Activated CD4-positive, CD25-positive, alpha-beta regulatory T cell treated with anti-CD3 and anti-CD28 coated beads, Interleukin-2, amount 50 U/mL, for 72 hours (primary cell): ENCODE measurements at places on chromosomes 16 and 17.

DNA sequence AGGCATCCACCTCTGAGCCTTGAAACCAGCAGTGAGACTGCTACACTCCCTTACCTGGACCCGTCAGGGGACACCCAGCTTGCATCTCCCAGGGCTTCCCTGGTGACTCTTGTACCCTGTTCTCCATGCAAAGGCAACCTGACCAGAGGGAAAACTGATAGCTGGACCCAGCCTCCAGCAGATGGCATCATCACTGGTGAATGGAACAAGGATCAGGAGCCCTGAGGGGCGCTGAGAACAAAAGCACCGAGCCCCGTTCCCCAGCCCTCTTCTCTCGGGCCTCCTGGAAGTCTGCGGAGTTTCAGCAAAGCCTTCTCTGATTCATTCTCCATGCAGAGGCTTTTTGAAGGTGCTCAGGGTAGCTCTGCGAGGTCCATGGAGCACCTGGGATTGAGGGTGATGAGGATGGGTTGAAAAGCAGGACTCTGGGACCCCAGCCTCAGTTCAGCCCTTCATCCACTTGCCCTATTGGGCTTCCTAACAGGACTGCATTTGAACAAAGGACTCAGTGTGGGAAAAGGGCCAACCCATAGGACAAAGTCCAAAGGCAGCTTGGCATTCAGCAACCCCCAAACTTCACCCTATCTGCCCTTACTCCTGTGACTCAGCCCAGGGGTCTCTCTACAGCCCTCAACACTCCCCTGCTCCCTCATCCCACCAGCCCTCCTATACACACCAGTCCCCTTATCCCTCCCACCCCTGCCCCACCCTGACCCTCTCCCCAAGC lies 45.0 kb upstream of the LHX1 start:
- DNase-seq = no peak

DNA sequence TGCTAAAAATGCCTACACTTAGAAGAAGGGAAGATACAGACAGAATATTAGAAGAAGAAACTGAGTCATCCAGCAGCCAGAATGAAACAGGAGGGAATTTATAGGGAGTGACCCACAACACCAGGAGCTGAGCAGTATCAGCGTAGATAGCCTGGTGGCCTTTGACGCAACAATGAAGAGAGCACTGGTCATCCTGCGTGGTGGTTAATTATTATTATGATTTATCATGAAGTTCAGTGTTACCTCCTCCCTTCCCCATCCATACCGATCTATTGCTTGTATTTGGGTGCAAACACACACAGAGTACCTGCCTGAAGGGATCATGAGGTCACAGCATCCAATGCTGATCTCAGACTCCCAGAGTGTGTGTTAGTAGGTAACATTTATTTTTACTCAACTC lies 38.5 kb downstream of the ERCC4 start:
- no peak for DNase-seq

DNA sequence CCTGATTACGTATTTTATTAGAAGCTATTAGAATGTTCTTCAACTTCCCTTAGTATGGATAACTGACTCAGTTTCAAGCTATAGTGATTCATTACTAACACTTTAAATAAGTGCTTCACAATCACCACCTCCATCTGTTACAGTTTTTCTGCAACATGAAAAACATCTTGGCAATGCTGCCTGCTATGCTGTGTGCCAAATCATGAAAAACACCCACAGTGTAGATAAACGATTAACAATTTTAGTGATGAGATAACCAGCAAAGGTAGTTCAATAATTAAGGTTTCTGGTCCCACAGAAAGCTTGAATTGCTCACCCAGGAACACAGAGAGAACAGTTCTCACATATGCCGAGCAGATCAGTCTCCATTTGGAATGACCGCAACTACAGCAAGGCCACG lies 51.4 kb upstream of the SLC25A19 start:
- no peak for DNase-seq

- no peak for DNase-seq
These were observed 264.3 kb upstream of the CACNG5 start for GRCh38 chr17:66570447-66571195.

DNA sequence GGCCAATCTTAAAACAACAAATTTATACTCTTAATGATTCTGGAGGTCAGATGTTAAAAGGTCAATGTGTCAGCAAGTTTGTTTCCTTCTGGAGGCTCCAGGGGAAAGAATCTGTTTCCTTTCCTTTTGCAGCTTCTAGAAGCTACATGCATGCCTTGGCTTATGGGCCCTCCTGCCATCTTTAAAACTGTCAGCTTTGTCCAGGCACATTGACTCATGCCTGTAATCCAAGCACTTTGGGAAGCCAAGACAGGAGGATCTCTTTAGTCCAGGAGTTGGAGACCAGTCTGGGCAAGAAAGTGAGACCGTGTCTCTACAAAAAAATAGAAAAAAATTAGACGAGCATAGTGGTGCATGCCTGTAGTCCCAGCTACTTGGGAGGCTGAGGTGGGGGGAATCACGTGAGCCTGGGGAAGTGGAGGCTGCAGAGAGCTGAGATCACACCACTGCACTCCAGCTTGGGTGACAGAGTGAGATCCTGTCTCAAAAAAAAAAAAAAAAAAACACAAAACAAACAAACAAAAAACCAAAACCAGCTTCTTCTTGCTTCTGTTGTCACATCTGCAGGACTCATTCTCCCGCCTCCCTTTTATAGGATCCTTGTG lies 58.3 kb downstream of the NOS2 start:
- DNase-seq = no peak

DNA sequence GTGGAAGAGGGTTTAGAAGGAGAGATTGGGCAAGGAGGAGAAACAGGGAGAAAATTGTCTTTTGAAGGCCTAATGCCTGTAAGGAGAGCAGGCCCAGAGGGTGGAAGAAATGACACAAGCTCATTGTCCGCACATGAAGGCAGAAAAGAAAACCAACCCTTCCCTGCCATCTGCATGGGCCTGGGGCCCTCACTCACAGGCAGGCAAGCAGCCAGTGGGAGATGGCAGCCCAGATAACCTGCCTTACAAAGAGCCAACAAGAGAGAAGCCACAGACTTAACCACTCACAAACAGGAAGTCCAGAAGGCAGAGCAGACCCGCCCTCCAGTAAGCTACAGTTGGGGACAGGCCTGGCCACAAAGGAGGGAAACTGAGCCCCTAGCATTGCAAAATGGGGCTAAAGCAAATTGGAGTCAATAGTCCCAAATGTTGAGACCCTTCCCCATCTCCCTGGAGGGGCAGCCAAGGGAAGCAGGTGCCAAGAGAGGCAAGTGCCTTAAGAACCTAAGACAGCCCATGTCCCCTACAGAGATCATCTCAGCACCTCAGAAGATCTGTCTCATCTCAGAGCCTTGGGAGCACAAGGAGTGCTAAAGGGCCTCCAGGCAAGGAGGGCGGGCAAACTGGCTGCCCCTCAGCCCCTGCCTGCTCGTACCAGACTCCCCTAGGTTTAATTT lies 7.3 kb upstream of the TSPOAP1 start:
- peak; percentile 60 for DNase-seq
